ENCODE measurements at places on chromosomes 11 and 22.

- DNase-seq = no peak
Observed at GRCh38 chr11:113839842-113840241, 35.5 kb downstream of the USP28 start.

DNA sequence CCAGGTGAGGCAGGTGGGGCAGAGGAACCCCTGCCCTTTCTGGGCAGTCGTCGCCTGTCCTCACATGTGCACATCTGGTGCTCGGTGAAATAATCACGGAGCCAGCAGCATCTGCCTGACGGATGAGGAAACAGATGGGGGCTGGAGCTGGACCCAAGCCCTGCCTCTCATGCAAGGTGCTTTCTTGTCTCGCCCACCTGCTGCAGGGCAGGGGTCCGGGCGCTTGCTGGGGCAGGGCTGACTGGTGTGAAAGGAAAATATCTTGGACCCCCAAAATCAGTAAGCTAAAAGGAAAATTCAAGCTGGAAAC, 3.3 kb downstream of the ALDH3B2 start:
- DNase-seq = no peak

GRCh38 chr11:11724994-11725393, 103.2 kb upstream of the GALNT18 start:
- DNase-seq = no peak

DNA sequence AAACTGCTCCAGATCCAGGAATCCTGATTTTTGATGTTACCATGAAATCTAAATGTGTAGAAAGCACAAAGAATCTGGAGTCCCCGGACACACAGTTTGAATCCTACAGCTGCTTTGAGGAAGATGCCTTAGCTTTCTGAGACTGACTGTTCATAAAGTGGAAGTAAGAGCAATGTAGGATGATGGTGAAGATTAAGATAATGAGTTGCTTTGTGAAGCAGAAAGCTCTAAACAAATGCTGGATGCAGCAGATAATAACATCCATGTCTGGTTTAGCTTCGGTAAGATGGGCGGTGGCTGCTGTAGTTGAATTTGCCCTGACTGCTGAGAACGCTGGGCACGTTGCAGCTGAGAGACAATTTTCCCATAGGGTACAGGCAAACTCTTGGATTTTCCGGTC, 20.1 kb downstream of the OVOL1 start:
- no peak for DNase-seq

- no peak for DNase-seq
Observed at GRCh38 chr22:35133702-35134380, 67.9 kb downstream of the ISX start.

DNA sequence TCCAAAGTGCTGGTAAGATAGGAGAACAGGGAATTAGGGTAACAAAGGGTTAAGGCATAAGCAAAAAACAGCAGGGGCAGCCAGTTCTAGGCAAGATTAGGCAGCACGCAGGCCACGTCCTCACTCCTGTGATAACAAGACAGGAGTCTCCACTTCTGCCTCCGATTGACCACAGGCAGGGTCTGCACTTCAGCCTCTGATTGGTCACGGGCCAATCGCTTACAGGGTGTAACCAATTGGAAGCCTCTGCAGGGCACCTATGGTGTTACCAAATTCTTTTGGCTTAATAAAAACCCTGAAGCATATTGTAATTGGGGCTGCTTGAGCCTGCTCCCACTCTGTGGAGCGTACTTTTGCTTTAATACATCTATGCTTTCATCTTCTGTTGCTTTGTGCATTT, 12.2 kb upstream of the GSTP1 start:
- DNase-seq = no peak

DNA sequence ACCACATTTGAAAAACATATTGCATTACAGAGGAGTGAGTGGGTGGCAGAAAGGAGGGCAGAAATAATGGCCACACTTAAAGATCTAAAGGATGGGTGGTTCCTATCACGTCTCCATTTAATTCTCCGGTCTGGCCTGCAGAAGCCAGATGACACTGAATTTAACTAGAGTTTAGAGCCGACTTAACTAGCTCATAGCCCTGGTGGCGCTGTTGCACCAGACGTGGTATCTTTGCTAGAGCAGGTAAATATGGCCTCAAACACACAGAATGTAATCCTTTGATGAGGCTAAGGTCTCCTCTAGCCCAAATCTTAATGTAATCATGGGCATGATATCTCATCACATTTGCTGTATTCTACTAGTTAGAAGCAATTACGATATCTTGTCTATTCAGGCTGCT, 51.5 kb upstream of the GAL start:
- no peak for DNase-seq

DNA sequence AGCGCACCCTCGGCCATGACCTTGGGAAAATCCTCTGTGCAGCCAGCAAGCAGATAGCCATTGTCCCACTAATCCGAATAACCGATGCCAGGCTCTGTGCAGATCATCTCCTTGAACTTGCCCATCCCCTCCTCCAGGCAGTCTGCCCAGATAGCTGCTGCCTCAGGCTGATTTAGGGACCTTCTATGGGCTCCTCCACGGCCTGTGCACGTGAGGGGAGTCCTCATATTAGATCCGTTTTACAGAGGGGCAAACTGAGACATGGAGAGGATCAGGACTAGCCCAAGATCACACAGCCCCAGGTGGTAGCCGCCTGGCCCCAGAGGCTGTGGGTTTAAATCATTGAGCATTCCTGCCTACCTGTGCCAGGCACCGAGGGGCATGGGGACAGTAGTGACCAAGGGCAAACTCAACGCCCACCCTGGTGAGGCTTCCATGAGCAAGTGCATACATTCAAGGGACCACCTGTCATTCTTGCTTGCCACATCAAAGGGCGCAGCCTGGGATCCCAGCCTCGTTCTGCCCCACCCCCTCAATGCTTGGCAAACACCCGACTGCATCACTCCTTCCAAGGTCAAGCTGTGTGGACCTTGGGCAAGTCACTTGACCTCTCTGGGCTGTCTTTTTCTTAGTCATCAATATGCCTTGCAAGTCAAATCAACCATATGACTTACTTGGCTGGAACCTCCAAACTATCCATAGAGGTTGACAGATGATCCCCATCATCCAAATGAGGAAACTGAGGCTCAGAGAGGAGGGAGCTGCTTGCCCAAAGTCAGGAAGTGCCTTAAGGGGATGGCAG, 131.6 kb downstream of the MN1 start:
- no peak for DNase-seq

- DNase-seq = no peak
Observed at GRCh38 chr11:111598148-111598547, 4.1 kb upstream of the SIK2 start.

GRCh38 chr22:41768430-41768829, 32.0 kb upstream of the CCDC134 start:
- no peak for DNase-seq

GRCh38 chr11:16917941-16918340, 96.3 kb downstream of the PLEKHA7 start:
- no peak for DNase-seq

DNA sequence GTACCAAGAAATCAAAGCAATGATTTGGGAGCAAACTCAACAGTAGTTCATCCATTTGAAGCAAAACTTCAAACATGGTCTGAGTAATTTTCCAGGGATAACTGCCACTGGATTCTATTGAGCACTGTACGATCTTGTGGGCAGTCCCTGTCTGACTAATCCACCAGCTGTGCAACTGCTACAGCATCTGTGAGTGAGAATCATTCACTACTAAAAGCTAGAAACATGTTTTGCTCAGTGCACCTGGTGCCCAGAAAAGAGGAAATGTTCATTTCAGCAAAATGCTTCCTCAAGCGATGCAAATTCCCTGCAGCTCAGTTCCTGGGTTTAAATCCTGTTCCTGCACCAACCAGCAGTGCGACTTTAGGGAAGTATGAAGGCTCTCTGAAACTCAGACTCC, 1077.9 kb downstream of the DLG2 start:
- no peak for DNase-seq

DNA sequence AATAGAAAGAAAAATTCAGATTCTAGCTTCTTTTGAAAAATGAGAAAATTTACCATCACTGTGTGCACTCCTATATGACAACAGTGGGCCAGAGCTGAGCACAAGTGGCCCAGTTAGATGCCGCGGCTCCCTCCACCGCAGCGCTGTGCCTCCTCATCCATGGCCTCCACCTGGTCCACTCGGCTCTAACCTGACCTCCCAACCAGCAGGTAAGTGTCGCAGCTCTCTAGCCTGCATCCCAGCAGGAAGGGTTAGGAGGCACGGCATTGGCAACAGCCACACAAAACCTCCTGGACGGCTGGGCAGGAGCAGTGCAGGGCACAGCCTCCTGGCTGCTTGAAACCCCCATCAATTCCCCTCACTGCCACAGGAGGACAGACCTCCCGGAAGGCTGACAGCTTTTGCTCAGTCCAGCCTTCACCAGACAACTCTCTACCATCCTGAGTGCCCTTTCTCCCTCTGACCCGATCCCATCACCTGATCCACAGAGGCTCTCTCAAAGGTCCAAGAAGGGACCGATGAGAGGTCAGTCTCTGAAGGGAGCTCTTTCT, 76.1 kb downstream of the RPL27A start:
- no peak for DNase-seq

DNA sequence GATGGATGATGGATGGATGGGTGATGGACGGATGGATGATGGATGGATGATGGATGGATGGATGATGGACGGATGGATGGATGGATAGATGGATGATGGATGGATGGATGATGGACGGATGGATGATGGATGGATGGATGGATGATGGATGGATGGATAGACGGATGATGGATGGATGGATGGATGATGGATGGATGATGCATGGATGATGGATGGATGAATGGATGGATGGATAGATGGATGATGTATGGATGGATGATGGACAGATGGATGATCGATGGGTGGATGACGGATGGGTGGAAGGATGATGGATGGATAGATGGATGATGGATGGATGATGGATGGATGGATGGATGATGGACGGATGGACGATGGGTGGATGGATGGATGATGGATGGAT, 21.1 kb downstream of the KCTD17 start:
- no peak for DNase-seq

DNA sequence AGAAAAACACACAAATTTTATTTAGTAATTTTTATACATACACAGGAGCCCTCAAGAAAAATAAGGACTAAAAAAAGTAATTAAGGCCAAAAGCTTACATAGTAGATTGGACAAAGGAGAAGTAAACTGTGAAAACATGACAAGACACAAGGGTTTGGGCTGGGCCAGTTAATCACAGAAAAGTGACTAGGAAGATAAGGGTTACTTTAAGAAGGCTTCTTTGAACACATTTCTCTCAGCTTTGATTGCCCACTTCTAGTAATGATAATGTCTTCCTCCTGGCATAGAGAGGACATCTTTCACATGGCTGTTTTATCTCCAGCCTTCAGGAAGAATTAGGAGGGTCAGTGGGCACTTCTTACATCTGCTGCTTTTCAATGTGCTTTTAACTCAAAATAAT, 3.4 kb downstream of the RNF141 start:
- DNase-seq = no peak

GRCh38 chr22:16964366-16964765, 43.7 kb downstream of the GAB4 start:
- DNase-seq = no peak

- no peak for DNase-seq
Observed at GRCh38 chr22:50227579-50228215, 17.1 kb downstream of the TUBGCP6 start.

GRCh38 chr11:9225748-9226298, 39.3 kb downstream of the DENND5A start:
- no peak for DNase-seq

- DNase-seq = no peak
Observed at GRCh38 chr11:1549338-1550330, 22.4 kb downstream of the DUSP8 start.

DNA sequence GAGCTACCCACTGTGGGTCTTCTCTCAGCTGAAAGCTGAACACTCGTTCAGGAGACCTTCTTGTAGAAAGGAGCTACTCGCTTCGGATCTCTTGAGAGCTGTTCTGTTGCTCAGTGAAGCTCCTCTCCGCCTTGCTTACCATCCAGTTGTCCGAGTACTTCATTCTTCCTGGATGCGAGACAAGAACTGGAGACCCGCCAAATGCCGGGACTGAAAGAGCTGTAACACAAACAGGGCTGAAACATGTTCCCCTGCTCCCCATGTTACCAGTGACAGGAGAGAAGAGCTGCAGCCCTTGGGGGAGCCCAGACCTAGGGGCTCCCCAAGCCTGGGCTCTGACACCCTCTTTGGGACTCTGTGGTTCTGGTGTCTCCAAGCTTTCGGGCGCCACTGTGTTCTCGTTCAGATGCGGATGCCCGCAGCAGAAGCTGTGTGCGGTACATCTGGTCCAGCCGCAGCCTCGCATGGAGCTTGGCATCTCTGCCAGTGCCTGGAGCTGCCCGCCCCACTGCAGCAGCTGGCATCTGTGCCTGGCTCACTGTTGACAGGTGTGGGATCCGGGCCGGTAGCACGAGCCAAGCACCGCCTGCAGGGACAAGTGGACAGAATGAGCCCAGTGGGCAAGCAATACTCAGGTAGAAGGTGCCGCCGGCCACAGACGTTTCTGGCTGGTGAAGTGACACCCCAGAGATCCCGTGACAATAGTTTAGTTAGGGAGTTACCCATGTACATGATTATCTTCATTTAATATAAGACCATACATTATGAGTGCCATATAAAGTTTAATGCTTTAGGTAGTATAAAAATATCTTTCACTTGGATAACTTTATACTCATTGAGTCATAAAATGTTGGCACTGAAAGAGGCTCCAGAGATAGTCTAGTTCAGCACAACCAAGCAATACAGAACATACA, 49.1 kb downstream of the EMSY start:
- no peak for DNase-seq

GRCh38 chr11:96607864-96608558, 218.2 kb downstream of the JRKL start:
- no peak for DNase-seq

- DNase-seq = no peak
Observed at GRCh38 chr11:70757241-70757640, 358.9 kb downstream of the CTTN start.

DNA sequence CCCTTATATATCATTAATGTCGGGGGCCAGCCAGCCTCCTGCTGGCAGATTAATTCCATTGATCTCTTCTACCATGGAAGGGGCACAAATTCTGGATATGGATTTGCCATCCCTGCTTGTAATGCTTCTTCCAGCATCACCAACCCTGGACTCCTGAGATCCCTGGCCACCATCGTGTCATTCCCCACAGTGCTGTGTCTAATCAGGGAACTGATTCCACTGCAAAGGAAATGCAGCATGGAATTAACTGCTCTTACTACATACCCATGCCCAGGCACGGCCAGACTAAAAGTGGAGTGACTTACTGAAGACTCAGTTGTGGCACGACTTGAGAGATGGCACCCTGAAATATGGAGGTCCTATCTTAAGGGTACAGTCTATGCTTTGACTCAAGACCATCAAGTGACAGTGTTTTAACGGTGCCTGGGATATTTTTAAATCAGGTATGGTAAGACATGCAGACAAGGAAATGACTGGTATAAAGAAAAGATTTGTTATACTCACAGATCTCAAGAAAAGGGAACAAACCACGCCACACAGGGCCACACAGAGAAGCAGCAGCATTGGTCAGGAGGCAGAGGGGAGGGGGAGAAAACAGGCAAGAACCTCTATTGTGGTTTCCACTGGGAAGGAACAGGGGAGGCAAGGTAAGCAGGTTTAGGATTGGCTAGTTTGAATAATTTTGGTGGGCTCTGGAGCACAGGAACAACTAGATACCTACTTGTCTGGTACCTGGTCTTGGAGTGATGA, 65.1 kb downstream of the IGLL5 start:
- no peak for DNase-seq

- DNase-seq = no peak
Observed at GRCh38 chr11:69854713-69855112, 35.5 kb upstream of the FGF3 start.

GRCh38 chr11:80163441-80163840, 722.6 kb upstream of the TENM4 start:
- DNase-seq = no peak

All from activated CD4-positive, alpha-beta T cell treated with anti-CD3 and anti-CD28 coated beads for 1 hour (primary cell).